Panc1 (cell line): ENCODE measurements at places on chromosomes 6 and 20. TPM values are rescaled to one million over a fixed set of nuclear protein-coding genes. Genes with fewer than 3 reads are reported as not detected.

Gene SNX14
- 119 TPM for total RNA-seq

Gene PAK5
- not detected for total RNA-seq

Gene BNIP5
- total RNA-seq: not detected

Gene KIF6
- total RNA-seq: not detected

Gene ECHDC1
- total RNA-seq: 81.9 TPM
